ENCODE measurements at places on chromosomes 13 and 19. TPM values are rescaled to one million over a fixed set of nuclear protein-coding genes. Genes with fewer than 3 reads are reported as not detected.

ZSCAN4 gene
- total RNA-seq, result not detected

NUP58 gene
- 50.6 TPM for total RNA-seq

GPR12 gene
- not detected for total RNA-seq

GRIN2D gene
- total RNA-seq, result 0.05 TPM

ZNF71 gene
- 7.4 TPM for total RNA-seq

ZNF766 gene
- 29.4 TPM for total RNA-seq

RDH8 gene
- not detected for total RNA-seq

TSPAN16 gene
- not detected for total RNA-seq

CACNA1A gene
- total RNA-seq, result 0.75 TPM

ELSPBP1 gene
- total RNA-seq, result not detected

C1QTNF9B gene
- total RNA-seq, result not detected

ONECUT3 gene
- not detected for total RNA-seq

LRG1 gene
- total RNA-seq, result 1.8 TPM

RFPL4AL1 gene
- not detected for total RNA-seq

ATP11A gene
- total RNA-seq, result 47.1 TPM

KIRREL2 gene
- not detected for total RNA-seq

Measured in natural killer cell (primary cell).